Epithelial cell of prostate (primary cell): ENCODE measurements at places on chromosomes 3 and 15.
A peak's percentile ranks its signal among the peaks of the same experiment; 100 is the strongest.

GRCh38 chr3:45664578-45664977, 24.6 kb upstream of the SACM1L start:
- DNase-seq = no peak

DNA sequence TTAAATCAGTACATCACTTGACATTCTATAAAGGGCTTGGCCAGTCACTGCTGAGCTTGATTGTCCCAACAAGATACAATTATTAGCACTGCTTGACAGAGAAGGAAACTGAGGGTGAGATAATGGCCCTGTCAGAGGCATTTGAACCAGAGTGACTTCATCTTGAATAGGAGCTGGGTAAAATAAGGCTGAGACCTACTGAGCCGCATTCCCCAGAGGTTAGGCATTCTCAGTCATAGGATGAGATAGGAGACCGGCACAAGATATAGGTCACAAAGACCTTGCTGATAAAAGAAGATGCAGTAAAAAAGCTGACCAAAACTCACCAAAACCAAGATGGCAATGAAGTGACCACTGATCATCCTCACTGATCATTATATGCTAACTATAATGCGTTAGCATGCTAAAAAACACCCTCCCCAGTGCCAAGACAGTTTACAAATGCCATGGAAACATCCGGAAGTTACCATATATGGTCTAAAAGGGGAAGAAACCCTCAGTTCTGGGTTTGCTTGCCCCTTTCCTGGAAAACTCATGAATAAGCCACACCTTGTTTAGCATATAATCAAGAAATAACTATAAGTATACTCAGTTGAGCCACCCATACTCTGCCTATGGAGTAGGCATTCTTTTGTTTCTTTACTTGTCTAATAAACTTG, 239.1 kb upstream of the SETMAR start:
- DNase-seq = no peak

GRCh38 chr15:64774037-64774628, 1.3 kb downstream of the RBPMS2 start:
- no peak for DNase-seq

DNA sequence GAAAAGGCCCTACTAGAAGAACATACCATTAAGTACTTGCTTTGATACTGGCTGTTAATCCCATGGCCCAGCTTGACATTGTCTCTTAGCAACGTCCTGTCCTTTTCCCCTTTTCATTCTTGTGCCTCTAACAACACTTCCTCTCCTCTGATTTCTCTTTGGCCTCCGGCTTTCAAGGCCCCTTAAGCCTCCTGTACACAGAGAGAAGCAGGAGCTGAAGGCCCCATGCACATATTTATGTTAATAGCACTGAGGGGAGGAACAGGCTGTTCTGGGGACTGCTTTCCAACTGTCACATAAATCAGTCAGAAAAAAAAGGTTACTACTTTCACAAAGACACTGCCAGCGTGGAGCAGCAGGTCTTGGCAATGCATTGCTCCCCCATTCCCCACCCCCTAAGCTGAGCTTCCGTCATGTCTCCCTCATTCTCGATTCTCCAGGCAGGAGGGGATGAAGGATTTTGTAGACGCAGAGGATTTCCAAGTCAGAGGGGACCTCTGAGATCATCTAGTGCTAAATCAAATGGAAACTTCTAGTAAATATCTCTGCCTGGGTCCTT, 257.4 kb upstream of the ADAMTS9 start:
- no peak for DNase-seq

DNA sequence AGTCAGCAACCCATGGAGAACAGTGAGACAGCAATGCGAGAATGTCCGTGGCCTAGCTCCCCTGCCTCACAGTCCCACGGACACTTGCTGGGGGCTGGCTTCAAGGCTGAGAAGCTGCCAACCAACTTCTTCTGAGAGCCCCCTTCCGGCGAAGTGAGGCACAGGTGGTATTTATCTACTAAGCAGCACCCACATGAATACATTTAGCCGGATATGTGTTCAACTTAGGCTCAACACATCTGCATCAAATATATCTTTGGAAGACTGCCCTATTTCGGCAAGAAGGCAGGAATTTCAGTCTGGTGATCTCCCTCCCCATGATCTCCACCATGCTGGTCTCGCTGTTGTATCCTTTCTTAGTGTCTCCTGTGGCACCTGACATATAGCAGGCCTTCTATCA, 340.9 kb upstream of the NR2E3 start:
- DNase-seq = no peak

DNA sequence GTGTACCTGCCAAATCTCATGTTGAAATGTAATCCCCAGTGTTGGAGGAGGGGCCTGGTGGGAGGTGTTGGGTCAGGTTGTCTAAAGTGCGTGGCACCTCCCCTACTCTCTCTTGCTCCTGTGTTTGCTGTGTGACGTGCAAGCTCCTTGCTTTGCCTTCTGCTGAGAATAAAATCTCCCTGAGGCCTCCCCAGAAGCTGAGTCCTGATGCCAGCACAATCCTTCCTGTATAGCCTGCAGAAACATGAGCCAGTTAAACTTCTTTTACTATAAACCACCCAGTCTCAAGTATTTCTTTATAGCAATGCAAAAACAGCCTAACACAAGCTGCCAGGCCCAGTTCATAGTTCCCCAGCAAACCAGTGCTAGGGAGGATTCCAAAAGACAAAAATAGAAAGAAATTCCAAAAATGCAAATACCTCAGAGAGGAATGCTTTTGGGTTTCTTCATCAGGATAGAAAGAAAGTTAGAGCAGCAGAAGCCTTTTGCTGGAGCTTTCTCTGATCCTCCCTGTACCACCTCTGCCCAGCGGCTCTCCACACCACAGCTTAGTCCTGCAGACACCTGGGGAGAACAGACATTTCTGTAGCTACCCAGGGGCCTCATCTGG, 25.9 kb upstream of the CDV3 start:
- no peak for DNase-seq

DNA sequence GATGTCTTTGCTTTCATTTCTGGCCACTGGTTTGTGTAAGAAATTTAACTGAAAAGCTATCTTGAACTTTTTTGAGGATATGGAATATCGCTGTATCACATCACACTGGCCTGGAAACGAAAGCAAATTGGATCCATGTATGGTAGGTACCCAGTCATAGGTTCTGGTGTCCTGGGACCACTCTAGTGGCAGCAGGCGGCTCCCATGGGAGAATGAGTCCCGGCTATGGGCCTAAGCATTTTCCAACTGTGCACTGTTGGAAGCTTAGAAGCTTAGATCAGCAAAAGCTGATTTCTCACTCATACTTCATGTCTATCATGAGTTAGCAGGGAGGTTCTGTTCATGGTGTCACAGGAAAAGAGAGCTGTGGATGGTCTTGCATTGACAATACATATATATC, 323.2 kb downstream of the PLCL2 start:
- DNase-seq = no peak

GRCh38 chr3:171453180-171453886, 6.9 kb downstream of the TNIK start:
- DNase-seq = no peak

DNA sequence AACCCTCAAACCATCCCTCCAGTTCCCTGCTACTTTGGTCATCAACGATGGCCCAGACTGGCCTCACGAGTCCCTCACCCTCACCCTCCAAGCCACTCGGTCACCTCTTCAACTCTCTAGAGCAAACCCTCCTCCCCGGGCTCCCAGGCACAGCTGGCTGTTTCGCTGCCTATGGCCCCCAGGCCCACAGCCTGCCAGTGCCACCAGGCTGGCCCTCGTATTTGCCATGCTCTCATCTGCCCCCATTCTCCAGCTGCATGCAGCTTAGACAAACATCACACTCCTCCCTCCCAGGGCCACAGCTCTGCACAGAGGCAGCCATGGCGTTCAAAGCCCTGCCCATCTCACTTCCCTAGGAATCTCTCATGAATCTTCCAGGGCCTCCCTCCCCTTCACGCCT, 13.8 kb downstream of the RAB43 start:
- no peak for DNase-seq

- DNase-seq = no peak
Observed at GRCh38 chr3:72231439-72232196, 446.7 kb upstream of the PROK2 start.

DNA sequence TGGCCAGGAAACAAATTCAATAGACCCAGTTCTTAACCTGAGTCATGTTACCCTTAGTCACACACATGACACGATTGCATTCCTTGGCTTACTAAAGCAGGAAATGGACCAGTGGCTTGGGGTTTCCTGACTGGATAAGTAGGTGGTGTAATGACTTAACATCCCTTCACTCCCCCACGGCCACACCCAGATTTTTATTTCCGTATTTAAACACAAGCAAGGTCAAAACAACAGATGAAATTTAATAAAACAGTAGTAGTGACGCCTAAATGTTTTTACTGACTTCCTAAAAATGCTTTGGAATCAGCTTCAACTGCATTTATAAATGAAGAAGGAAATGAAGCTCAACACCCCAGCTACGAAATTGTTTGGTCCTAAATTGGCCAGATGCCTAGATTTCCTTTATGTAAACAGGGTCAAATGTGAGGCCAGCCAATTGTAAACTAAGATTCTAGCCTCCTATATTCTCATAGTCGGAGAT, 324.3 kb downstream of the CHST2 start:
- peak; percentile 99 for DNase-seq

DNA sequence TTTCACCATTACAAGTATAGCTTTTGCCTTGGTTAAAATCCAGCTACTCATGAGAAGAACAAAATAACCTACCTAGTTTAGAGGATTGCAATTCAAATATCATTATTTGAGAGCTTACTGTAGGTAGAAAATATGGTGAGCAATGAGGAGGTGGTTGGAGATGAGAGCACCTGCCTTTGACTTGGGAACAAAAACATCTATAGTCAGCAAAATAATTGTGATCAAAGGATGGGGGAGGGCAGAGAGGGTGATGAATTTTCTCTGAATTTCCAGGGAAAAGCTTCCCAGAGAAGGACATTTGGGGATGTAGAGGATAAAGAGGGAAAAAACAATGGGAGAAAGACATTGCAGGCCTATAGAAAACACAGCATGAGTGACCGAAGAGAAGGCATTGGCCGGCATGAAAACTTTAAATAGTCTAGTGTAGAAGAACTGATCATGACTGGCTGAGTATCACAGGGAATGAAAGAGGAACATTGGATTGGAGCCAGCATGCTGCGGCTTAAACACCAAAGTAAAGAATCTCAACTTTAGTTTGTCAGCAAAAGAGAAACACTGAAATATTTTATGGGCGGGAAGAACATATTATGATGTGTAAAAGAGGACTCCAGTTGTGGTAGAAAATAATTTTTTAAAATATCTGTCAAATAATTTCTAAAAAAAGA, 581.3 kb downstream of the UNC13C start:
- DNase-seq = no peak

- DNase-seq = no peak
Observed at GRCh38 chr3:158912621-158913020, 110.8 kb downstream of the MFSD1 start.

- no peak for DNase-seq
Observed at GRCh38 chr3:48088056-48088748, 72.0 kb upstream of the MAP4 start.

GRCh38 chr15:44780608-44781007, 44.3 kb downstream of the TRIM69 start:
- DNase-seq = no peak

GRCh38 chr3:65560133-65560532, 478.6 kb downstream of the MAGI1 start:
- no peak for DNase-seq

DNA sequence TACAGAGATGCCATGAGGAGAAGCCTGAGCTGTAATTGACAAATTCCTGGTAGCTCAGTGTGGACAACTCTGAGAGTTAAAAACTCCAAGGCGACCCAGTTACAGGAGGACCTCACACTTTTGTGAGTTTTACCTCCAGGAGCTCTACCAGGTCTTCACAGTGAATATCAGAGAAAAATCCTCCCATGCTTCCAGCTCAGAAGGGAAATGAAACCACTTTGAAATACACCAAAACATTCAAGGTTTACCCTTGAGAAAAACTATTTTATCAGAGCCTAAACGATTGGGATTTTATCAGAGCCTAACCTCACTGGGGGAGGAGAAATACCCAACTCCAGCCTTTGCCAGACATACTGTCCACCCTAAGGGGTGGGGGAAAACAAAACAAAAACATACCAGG, 52.4 kb downstream of the MCCC1 start:
- DNase-seq = no peak

- no peak for DNase-seq
Observed at GRCh38 chr15:41565702-41566101, 6.7 kb downstream of the TYRO3 start.

DNA sequence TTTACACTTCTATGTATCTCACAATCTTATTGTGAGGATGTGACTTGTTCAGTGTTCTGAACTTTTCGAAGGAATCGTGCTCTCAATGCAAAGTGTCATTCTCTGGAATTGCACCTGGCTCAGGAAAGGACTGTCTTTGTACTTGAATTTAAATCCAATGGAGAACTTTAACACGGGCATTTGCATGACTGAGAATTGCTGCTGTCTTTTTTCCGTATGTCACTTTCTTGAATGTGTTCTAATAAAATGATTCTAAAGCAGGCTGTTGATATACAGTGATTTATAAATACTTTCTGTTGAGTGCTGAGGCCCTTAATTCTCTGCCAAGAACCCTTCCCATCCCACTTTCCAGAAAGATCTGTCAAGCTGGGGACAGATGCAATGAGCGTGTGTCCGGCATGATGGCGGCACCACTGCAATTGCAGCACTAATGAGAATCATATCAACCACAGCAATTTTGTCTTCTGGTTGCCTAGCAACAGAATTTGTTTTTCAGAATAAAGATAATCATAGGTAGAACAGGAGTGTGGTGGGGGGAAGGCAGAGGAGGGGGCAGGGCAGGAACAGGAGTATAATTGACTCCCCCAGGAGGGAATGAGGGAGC, 210.6 kb upstream of the UMPS start:
- no peak for DNase-seq

- DNase-seq = no peak
Observed at GRCh38 chr15:25717457-25718168, 145.5 kb downstream of the ATP10A start.

- DNase-seq = peak; percentile 18
Observed at GRCh38 chr3:13647298-13648059, 98.6 kb downstream of the FBLN2 start.

- DNase-seq = peak; percentile 62
Observed at GRCh38 chr15:44102675-44103254, 92.3 kb downstream of the FRMD5 start.
